CD4-positive, alpha-beta T cell treated with Interleukin-4 for 1 hour (primary cell): ENCODE measurements at places on chromosomes 1 and 21.

DNA sequence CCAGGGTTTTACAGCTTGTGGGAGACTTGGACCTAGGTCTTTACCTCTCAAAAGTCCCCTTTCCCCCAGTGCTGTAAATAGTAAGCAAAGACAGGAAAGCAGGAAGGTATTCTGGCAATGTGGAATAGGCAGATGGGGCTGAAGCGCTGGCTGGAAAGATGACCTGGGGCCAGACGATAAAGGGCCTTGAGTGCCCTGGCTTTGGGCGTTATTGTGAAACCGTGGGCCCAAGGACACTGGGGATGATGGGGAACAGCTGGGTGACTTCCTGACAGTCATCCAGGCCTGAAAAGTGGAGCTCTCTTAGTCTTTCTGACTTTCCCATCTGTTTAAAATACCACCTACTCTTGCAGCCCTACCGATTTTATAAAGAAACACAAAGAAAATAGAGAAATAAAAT lies 16.3 kb downstream of the URB2 start:
- no peak for DNase-seq

GRCh38 chr21:15054606-15055239 lies 10.1 kb downstream of the NRIP1 start:
- no peak for DNase-seq

DNA sequence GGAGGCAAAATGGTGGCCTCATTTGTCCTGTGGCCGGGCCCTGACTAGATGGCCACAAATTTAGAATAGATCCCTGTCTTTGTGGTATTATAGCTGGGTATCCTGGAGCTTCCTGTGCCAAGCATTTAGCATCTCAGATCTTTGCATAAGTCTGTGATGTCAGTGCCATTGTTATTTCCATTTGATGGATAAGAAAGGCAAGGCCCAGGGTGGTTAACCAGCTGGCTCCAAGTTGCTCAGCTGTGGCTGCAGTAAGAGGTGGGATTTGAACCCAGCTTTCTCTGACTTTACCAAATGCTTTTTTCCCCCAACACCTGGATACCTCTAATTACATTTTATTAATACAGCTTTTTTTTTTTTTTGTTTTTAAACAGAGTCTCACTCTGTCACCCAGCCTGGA lies 11.7 kb upstream of the TNFRSF8 start:
- DNase-seq = no peak

DNA sequence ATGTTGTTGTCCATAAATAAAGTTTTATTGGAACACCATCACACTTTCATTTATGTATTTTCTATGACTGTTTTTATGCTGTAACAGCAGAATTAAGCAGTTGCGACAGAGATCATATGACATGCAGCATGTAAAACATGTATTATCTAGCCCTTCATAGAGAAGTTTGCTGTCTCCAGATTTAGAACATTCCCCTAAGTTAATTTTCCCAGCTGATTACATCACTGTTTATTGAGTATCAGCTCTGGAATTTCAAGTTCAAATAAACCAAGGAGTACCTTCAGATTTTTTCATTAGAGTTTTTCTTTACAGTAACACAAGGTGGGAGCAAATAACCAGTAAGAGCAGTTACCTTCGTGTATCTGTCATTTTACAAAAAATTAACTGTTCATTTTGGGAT lies 792.8 kb downstream of the USP25 start:
- DNase-seq = no peak

- DNase-seq = no peak
Measured at GRCh38 chr21:37821786-37822450, 94.3 kb downstream of the KCNJ6 start.

DNA sequence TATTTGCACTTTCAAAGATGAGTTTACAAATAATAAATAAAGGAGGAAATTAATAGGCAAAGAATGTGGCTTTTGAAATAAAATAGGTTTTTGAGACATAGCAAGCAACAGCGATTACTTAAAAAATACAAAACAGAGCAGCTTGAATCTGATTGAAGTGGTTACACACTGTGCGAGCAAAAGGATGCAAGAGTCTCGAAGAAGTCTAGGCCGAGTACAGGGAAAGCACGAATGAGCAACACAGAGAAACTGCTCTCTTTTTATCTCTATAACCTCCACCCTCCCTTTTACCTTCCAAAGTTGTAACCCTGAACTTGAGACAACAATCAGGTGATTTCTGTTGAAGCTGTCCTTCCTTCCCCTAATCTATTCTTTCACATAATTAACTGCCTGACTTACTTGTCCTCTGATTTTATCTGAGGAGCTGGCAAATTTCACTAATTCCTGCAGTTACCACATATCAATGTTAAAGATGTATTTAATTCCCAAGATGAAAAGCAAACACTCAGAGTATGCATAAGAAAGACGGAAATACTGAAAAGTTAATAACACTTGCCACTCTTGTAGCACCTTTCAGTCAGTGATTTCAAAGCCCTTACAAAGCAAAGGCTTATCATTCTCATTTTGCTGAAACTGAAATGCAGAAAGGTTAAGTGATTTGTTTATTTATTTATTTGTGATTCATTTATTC lies 1030.1 kb downstream of the ADGRL2 start:
- DNase-seq = no peak

DNA sequence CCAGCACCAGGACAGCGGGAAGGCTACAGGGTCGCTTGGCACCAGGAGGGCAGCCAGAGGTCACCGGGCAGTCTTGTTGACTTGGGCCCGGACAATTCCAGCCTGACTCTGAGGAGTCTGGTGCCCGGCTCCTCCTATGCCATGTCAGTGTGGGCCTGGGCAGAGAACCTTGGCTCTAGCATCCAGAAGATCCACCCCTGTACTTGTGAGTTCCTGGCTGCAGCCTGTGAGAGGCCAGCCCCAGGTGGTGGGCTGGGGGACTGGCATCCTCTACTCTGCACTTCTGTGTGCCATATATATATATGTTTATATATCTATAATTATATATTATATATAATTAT lies 11.6 kb upstream of the PTPN7 start:
- DNase-seq = no peak

DNA sequence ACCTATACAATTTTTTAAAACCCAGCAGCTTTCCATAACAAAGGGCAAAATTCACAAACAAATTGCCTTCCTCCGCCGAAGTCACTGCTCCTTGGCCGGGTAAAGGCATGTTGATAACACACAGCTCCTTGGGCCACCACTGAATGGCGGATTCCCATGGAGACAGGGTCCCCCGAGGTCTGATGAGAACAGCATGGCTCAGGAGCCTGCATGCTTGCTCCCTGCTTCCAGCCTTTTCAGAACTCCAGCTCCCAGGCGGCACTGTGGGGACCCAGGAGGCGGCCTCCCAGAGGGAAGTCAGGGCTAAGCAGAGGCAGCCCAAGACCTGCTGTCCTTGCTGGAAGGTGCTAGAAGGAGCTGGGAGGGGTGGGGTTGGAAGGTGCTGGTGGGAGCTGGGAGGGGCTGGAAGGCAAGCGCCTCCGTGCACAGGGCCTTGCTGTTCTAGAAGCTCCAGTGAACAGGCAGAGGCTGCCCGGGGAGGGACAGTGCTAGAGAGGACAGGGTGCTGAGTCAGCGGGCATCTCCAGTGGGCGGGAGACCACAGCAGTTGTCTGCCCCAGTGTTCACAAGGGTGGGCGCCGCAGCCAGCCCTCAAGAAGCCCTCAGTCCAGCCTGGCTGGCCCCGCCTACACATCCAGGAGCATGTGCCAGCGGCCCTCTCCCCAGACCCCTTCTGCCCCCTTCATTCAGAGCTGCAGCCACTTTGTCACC lies 35.1 kb downstream of the PRDM16 start:
- no peak for DNase-seq

- no peak for DNase-seq
Measured at GRCh38 chr1:35049116-35049515, 17.4 kb upstream of the ZMYM6 start.

- no peak for DNase-seq
Measured at GRCh38 chr1:247146671-247147070, 25.1 kb downstream of the ZNF124 start.

DNA sequence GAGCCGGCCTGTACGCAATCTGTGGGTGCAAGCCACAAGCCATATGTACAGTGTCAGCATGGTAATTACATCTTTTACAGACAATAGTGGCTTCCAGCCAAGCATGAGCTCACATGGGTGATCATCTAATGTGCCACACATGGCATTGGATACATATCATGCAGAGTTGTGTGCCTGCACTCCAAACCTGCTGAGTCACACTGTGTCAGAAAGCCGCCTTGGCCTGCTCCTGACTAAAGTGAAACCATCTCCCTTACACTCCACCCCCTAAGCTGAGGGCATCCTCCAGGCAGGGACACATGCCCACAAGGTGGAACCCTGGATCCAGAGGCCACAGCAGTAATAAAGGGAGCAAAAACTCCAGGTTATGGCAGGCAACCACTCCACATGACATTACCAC lies 72.5 kb downstream of the KCNT2 start:
- peak; percentile 7 for DNase-seq

DNA sequence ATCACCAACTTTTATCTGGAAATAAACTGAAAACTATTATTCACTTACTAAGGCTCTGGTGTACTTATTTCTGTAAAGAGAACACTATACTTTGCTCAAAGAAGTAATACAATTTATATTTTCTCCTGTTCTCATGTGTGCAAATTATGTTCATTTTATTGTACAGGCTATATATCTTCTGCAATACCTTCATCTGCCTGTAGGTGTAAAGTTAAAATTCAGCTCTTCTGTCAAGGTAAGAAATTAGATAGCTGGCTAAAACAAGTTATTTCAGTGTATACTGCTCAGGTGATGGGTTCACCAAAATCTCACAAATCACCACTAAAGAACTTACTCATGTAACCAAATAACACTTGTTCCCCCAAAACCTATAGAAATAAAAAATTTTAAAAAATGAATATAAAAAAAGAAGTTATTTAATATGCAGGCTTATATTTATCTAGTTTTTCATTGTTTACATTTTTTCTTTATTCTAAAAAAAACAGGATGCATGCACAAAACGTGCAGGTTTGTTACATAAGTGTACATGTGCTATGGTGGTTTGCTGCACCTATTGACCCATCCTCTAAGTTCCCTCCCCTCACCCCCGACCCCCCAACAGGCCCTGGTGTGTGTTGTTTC lies 81.5 kb downstream of the PTGER3 start:
- DNase-seq = no peak

DNA sequence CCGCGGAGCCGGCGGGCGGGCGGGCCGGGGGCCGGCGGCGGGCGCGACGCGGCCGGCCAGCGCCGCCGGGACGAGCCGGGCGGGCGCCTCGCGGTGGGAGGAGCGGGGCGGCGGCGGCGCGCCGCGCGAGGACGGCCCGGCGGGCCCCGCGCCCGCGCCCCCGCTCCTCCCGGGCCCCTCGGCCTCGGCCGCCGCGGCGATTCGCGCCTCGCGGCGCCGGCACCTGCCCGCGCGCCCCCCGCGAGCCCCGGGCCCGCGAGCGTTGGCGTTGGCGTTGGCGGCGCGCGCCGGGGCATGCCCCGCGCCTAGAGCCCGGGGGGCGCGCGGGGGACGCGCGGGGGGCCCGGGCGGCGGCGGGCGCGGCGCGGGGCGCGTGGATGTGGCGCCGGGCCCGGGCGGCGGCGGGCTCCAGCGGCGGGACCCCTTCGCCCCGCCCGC lies at the start of gene SKI:
Gene SKI (plus strand): TSS at position 163 of the 438 bp plus-strand sequence. CDS start 448 bp downstream, outside the sequence.
- DNase-seq = no peak

GRCh38 chr1:83024251-83024767 lies 974.6 kb downstream of the TTLL7 start:
- DNase-seq = no peak

DNA sequence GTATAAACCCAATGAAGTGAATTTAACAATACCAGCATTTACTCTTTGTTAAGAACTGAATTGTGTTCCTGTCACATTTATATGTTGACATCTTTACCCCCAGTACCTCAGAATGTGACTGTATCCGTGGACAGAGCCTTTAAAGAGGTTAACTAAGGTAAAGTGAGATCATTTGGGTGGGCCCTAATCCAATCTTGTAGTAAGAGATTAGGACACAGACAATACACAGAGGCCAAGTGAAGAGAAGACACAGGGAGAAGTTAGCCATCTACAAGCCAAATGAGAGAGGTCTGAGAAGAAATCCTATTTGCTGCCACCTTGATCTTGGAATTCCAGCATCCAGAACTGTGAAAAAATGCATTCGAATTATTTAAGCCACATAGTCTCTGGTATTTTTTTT lies 22.9 kb upstream of the WARS2 start:
- no peak for DNase-seq

GRCh38 chr1:7334475-7335035 lies 436.5 kb upstream of the VAMP3 start:
- DNase-seq = no peak

DNA sequence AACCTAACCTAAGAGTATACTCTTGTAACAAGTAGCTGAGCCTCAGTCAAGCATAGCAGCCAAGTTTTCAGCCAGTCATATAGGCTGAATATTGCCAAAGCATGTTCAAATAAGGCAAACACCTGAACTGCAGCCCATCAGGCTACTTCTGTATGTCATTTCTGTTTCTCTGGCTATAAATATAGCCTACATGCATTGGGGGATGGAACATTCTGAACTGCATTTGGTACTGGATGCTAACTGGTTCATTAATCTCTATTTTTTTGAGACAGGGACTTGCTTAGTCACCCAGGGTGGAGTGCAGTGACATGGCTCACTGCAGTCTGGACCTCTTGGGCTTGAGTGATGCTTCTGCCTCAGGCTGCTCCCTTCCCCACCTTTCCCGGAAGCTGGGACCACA lies 37.3 kb downstream of the MAST2 start:
- DNase-seq = no peak

- no peak for DNase-seq
Measured at GRCh38 chr1:180815188-180815587, 97.5 kb upstream of the KIAA1614 start.

GRCh38 chr21:34579411-34579810 lies 35.5 kb downstream of the RCAN1 start:
- no peak for DNase-seq

DNA sequence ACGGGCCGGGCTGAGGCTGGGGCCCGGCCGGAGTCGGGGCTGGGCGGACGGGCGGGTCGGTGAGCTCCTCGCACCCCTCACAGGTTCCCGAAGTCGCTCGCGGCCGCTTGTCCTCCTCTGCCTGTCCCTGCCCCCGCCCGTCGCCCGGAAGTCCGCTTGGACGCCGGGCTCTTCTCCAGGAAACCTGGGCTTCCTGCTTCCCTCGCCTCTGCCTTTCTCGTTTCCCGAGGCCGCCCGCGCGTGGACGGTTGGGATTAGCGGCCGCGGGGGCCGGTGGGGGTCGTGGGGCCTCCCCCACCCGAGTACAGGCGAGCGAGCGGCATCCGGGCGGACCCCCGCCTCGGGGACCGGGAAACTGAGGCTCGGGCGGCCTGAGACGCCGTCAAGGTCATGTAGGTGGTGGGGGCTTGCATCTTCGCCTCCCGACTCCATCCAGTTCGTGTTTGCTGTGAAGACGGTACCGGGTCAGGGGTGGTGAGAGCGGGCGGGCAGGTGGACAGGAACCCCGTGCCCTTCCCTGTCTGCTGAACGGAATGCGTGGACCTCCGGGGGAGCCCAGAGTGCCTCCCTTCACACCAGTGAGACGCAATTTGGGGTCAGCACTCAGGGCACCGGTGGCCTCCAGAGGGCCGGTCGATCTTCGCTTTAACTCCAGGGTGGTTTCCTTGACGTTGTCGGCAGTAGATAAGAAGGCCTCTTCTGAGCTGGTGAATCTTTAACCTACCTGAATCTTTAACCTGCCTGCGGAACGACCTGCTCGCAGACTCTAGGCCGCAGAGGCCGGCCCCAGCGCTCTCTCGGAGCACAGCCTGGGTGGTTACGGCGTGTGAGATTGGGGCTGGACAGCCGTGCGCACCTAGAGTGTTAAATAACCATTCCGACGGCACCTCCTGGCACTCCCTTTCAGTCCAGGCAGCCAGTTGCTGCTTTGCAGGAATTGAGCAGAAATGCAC lies 686 bp downstream of the ARF1 start:
- peak; percentile 46 for DNase-seq
